ENCODE measurements at places on chromosomes 16 and 17.

GRCh38 chr17:74427048-74427762 is 4.7 kb upstream of the GPRC5C start:
- no peak for DNase-seq

GRCh38 chr17:68698746-68699145 is 97.6 kb upstream of the FAM20A start:
- no peak for DNase-seq

DNA sequence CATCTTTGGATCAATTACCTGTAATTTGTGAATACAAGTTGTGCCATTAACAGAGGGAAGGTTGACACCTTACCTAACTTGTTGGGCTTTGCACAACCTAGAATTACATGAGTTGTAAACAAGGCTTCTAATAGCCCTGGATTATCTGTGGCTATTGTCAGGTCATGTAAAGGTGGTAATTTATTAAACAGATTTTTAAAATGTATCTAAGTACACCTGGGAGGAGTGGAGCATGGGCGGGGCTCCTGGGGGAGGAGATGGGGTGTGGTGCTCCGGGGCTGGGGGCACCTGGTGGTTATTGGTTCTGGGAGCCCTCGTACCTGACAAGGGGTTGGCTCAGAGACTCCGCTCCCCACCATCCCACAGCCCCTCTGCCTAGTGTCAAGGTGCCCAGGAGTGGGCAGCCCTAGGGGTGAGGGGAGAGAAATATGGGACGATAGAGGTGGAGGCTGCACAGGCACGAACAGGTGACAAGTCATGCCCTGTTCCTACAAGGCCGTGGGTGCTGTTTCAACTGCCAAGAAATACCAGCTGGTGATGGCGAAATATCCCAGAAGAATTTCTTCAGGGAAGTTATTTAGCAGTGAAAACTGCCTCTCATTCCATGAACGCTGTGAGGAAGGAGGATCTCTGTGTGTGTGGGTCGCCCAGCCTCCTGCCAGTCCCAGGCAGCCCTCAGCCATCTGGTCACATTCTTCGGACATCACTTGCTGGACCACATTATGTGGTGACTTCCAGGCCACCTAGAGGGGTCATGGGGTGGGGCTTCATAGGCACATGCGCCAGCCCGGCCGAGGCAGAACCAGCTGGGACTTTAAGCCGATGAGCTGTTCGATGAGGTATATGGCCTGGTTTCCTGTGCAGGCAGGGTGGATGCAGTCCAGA is 55.5 kb upstream of the IRX3 start:
- no peak for DNase-seq

- no peak for DNase-seq
Observed at GRCh38 chr17:69593351-69593715, 178.8 kb downstream of the MAP2K6 start.

DNA sequence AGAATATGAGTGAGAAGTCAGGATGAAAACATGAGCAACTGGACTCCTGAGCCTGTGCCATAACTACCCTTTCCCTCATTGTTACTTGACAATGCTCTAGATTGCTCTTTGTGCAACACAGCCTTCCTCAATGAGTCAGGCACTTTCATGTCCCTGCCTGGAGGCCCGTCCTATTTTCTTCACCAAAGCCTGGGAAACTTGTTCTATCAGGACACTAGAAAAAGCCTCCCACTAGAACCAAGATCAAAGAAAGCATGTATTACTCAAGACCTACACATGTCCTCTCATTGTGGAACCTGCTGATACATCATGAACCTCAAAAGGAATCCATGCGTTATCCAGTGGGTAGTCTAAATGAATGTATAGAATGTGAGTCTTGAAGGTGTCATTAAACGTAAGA is 624.5 kb downstream of the TOX3 start:
- DNase-seq = no peak

DNA sequence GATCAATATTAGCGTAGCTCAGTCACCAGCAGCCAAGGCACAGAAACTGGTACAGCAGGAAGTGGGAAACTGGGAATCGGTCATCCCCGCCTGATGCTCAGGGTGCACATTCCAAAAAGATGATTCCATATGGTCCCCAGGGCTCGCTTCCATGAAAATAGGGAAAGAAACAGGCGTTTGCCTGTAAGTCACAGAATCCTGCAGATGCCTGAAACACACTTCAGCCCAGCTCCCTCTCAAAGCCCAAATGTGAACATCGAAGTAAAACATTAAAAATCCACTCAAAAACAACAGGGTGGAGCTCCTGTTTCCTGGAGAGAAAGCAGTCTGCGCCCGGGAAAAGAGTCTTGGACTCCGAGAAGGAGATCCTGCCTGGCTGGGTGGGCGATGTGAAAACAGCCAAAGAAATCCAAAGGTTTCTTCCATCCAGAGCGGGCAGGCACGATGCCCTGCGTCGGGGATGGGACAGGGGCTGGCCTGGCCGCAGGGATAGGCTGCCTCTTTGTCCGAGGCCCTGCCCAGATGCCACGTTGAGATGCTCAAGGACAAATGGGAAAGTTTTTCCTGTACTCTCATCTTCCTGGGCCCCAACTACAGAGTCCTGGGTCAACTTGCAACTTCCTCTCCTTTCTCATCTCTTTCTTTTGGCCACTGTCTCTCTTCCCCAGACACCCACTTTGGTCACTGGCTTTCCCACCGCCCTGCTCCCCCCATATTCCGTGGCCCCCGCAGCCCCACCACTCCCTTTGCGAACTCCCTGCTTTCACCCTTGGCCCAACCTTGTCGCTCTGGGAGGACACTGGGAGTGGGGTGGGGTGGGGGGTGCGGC is 743 bp downstream of the WIPI1 start:
- no peak for DNase-seq

DNA sequence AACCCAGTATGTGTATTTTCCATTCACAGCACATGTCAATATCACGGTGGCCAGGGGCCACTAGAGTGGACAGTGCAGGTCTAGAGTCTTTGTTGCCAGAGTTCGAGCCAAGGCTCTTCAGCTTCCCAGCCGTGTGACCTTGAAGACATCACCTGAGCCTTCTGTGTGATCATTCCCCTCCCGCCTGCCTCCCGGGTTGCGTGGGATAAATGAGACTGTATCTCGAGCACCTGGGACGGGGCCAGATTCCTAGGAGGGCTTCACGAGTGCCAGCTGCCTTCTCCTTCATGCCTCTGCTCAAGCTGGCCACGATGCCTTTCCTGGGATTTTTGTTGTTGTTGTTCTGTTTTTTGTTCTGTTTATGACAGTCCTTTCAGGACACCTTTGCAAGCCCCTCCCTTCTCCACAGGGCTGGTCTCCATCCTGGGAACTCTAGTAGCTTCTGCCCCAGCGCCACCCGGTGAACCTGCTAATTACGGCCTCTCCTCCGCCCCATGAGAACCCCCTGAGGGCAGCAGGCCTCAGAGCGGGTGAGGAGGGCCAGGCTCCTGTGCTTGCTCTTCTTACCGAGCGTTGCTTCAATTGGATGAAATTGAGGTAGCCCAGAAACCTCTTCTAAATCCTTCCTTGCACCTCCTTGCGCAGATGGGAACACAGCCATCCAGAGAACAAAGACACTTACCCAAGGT is 3.9 kb downstream of the SPNS2 start:
- no peak for DNase-seq

- DNase-seq = no peak
Observed at GRCh38 chr16:90061437-90061836, 15.7 kb downstream of the PRDM7 start.

- no peak for DNase-seq
Observed at GRCh38 chr17:75909812-75910274, 5.2 kb upstream of the MRPL38 start.

GRCh38 chr16:3861808-3862451 is 18.6 kb downstream of the CREBBP start:
- DNase-seq = no peak

DNA sequence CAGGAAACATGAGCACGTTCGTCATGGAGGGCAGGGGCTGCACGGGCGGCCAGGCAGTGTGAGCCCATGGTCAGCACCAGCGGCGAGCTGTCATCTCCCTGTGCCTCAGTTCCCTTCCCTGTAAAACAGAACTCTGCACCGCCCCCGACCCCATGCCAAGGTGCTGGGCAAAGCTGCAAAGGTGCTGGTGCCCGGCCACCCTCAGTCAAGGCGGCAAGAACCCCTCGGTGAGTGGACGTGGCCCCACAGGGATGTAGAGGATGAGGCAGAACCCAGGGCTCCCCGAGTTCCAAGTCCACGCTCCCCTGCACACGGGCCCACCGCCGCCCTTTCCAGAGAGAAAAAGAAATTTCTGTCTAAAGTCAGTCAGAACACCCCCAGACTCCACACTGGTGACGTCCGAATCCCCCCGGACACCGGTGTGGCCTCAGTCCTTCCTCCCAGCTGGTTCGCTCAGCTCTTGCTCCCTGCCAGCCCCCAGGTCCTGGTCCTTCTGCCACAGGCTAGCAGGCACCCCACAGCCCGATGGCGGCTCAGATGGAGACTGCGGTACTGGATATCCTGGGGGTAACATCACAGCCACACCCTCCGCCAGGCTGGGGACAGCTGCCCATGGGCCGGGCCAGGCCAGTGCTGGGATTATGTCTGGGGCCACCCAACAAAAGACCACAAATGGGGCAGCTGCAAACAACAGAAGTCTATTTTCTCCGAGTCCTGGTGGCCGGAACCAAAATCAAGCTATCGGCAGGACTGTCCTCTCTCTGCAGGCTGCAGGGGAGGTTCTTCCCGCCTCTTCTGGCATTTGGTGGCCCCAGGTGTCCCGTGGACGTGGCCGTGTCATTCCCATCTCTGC is 14.4 kb upstream of the BAHCC1 start:
- no peak for DNase-seq

DNA sequence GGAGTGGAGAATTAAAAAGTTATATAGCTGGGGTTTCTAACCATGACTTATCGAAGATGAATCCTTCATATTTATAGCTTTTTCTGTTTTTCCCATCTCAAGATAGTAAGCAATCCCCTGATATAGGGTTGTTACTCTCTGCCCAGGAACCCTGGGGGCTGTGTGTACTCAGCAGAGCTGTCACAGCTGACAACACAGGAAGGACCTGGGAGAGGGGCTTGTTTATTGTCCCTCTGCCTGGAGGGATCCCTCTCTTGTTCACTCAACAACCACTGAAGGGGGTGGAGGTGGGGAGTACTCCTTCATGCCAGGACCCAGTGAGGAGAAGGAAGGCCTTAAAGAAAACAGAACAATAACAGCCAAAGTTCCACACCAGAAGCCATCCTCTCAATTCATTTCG is 19.8 kb downstream of the ASIC2 start:
- DNase-seq = no peak

- no peak for DNase-seq
Observed at GRCh38 chr16:81544261-81544660, 99.7 kb downstream of the CMIP start.

GRCh38 chr16:84527532-84528269 is 23.2 kb upstream of the MEAK7 start:
- no peak for DNase-seq

DNA sequence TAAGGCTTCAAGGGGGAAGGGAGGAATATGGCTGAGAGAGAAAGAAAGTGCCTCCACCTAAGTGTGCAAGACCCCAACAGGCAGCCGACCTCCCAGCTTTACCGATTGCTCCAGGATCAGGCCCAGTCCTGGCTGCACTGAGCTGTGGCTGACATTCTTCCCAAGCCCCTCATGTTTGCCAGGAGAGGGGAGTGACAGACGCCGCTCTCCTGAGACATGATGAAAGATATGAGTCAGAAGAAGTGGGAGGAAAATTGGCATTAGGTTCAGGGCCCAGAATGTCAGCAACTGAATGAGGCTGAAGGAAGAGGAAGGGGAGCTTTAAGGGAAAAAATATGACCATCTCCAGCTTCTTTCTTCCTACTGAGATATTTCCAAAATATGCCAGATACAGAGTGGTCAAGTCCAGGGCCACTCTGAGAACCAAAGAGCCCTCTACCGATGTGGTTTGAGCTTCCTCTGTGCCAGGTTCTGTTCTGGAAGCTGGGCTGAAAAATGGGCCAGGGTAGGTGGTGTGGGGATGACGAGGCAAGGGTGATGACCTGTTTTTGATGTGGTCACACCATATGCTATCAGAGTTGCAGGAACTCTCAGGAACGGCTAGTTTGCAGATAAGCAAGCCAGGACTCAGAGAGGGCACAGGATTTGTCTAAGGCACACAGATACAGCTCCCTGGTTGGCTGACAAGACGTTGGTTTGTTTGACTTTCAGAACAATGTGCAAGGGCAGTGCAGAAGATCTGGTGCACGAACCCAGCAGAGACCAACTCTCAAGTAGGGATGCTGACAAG is 176.7 kb downstream of the SOX9 start:
- no peak for DNase-seq

DNA sequence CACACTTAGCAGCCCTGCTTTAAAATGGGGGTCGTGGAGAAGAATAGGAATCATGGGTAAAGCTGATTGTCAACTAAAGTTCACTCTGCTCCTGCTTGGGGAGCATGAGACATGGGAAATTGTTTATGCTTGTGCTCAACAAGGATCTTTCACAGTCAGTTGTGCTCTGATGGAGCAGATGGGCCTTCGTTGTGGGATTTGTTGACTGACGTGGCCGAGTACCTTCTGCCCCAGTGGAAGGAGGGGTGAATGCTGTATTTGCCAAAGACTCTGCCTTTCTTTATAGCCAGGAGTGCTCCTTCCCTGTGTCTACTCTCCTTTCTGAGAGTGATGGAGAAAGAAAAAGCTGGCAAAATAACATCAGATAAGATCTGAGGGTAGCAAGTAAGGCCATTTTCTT is 11.4 kb downstream of the ARSG start:
- DNase-seq = no peak

DNA sequence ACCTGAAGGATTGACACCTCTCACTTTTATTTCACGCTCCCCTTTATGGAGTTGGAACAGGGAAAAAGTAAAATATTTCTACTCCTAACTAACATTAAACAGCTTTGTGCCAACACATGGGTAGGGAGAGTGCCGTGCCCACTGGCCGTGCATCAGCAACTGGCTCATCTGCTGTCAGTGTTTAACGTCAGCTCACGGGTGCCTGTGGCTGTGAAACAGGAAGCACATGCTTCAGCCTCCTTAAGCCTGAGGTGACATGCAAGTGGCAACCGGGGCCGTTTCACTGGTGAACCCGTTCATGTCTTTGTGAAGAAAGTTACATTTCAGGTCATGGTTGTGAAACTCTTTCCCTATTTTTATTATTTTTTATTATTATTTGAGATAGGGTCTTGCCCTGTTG is 3.2 kb downstream of the SPG7 start:
- no peak for DNase-seq

DNA sequence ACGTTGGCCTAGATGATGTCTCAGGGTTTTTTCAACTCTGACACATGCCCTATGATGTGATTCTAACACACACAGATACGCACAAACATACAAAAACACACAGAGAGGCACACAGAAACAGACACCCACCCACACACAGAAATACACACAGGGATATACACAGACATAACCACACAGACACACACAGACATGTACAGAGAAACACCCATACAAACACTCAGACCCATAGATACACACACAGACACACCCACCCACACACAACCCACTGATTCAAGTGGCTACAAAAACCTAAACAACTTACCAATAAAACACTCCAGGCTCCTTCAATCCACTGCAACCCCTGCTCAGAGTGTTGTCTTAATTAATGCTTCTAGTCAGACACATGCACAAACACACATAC is 244.6 kb upstream of the CCL2 start:
- no peak for DNase-seq

GRCh38 chr16:8929086-8929748 is 34.5 kb downstream of the USP7 start:
- DNase-seq = no peak

Data from GM10248 (cell line).